ENCODE measurements at places on chromosomes 12 and 14. TPM values are rescaled to one million over a fixed set of nuclear protein-coding genes. Genes with fewer than 3 reads are reported as not detected.

AEBP2 gene
- 54.5 TPM for total RNA-seq

CD69 gene
- 1.4 TPM for total RNA-seq

PRPF40B gene
- 27.1 TPM for total RNA-seq

TAS2R19 gene
- 15.9 TPM for total RNA-seq

ZNF740 gene
- total RNA-seq = 26.1 TPM

PTPN11 gene
- total RNA-seq = 103 TPM

GSC gene
- total RNA-seq = not detected

GLT8D2 gene
- 49.0 TPM for total RNA-seq

OASL gene
- 0.39 TPM for total RNA-seq

COQ5 gene
- 32.3 TPM for total RNA-seq

NTF3 gene
- 1.4 TPM for total RNA-seq

Measured in spinal cord (tissue), 10 donors.